Ovary (tissue), 10 donors: ENCODE measurements at places on chromosomes 7 and 10. TPM values are rescaled to one million over a fixed set of nuclear protein-coding genes. Genes with fewer than 3 reads are reported as not detected.

DNA sequence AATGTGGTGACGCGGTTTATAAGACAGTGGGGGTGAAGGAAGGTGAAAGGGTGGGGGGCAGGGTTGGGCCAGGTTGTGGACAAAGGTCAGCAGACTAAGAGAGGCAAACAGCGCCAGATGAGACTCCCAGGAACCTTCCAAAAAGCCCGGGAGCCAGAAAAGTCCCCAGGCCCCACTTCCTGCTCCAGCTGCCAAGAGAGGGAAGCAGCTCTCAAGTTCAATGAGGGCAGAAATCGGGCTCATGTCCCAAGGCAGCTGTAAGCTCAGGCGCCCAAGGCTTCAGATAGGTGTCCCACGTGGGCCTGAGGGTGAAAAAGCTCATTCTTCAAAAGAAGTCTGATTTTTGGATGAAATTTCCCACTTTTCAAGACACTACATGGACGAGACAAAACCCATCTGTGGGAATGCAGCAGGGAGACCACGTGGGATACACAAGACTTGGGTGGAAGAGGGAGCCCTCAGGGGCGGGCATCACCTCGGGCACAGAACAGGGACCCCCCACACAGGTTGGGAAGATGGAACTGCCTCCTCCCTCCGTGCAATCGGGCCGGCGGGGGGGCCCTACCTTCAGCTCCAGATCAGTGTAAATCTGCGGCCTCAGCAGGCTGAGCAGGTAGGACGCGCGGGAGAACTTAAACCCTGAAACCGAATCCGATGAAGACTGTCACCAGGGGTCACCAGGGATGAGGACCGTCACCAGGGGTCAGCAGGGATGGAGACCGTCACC, 7.8 kb downstream of the PYROXD2 start:
- no peaks in the 10 kb centered on the region for H3K36me3 ChIP-seq
- DNase-seq, result no peak
- H3K27me3 ChIP-seq, result no peaks in the 10 kb centered on the region
- no peak overlapping the region for H3K27ac ChIP-seq
- H3K4me1 ChIP-seq, result peaks cover 11% of the 10 kb centered on the region

Gene NANOS1
- 0.28 TPM for total RNA-seq

GRCh38 chr10:12056748-12057147, 12.0 kb upstream of the DHTKD1 start:
- H3K4me3 ChIP-seq, result no peak overlapping the region
- H3K36me3 ChIP-seq, result no peaks in the 10 kb centered on the region
- no peaks in the 10 kb centered on the region for H3K4me1 ChIP-seq
- DNase-seq, result no peak
- no peaks in the 10 kb centered on the region for H3K27me3 ChIP-seq
- no peak overlapping the region for H3K27ac ChIP-seq

DNA sequence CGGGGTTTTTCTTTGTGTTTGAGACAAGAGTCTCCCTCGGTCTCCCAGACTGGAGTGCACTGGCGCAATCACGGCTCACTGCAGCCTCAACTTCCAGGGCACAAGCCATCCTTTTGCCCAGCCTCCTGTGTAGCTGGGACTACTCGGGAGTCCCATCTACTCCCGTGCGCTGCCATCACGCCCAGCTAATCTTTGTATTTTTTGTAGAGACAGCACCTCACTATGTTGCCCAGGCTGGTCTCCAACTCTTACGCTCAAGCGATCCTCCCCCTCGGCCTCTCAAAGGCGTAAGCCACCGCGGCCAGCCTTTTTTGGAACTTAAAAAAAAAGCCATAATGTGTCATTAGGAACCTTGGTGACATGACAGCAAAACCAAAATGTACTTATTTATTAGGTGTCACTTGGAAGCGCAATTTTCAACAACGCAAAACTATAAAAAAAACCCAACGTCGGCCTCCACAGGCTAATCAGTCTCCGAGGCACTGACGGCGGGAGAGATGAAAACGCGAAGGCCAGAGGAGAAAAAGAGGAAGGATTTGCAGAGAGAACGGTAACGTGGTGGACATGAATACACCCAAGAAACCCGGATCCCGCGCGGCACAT, 911 bp upstream of the HNRNPH3 start:
- peak; percentile 57 for DNase-seq
- peak overlapping the region; percentile 92 for H3K27ac ChIP-seq
- no peaks in the 10 kb centered on the region for H3K36me3 ChIP-seq
- no peaks in the 10 kb centered on the region for H3K27me3 ChIP-seq
- peaks cover 9% of the 10 kb centered on the region for H3K4me1 ChIP-seq

GRCh38 chr7:136698231-136698630, 170.2 kb upstream of the CHRM2 start:
- H3K4me3 ChIP-seq, result no peak overlapping the region
- no peak for DNase-seq
- H3K27ac ChIP-seq, result no peak overlapping the region

DNA sequence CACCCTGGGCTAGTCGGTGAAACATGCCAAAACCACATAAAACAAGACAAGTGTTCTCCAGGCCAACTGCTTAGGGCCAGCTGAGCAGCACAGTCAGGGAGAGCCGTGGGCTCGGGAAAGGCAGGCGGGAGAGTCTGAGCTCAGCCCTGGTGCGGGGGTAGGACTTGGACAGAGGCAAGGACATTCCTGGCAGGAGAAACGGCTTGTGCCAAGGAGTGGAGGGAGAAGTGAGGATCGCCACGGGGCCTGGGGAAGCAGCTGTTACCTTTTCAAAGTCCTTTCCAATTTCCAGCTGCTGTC, 4.2 kb downstream of the ELN start:
- peak overlapping the region; percentile 1 for H3K27ac ChIP-seq
- DNase-seq, result peak; percentile 56
- H3K4me1 ChIP-seq, result peaks cover 22% of the 10 kb centered on the region

- H3K4me1 ChIP-seq, result no peaks in the 10 kb centered on the region
- H3K27me3 ChIP-seq, result no peaks in the 10 kb centered on the region
- no peak for DNase-seq
Observed at GRCh38 chr10:47244560-47245500, 55.2 kb upstream of the GDF10 start.

Gene FGFBP3
- total RNA-seq, result 0.83 TPM

Gene CRPPA
- total RNA-seq, result 4.0 TPM

DNA sequence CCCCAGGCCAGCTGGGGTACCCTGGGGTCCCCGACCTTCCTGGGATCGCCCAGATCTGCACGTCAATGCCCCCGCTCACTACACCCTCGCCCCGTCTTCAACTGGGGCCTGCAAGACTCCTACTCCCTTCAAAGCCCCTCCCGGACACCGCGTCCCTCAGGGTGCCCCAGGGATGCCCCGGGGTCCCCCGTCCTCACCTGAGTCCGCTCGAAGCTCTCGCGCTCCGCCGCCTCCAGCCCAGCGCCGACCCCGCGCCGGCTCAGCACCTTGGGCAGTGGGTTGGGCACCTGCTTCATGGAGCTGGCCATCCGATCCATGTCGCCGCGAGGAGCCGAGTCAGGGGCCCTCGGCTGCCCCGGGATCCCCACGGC, at the start of gene HIP1:
TSS of gene HIP1 (minus strand) at position 338 of the 371 bp plus-strand sequence. CDS start at position 317, 21 bp downstream.
- H3K4me1 ChIP-seq, result peaks cover 2% of the 10 kb centered on the region
- peak within 1 kb of the TSS; percentile 87 for H3K27ac ChIP-seq
- no peaks in the 10 kb centered on the region for H3K27me3 ChIP-seq
- H3K36me3 ChIP-seq, result no peaks in the 10 kb centered on the region

- H3K27ac ChIP-seq, result no peak overlapping the region
- H3K36me3 ChIP-seq, result no peaks in the 10 kb centered on the region
- no peaks in the 10 kb centered on the region for H3K27me3 ChIP-seq
Observed at GRCh38 chr10:73908853-73909539, 1.9 kb upstream of the PLAU start.

DNA sequence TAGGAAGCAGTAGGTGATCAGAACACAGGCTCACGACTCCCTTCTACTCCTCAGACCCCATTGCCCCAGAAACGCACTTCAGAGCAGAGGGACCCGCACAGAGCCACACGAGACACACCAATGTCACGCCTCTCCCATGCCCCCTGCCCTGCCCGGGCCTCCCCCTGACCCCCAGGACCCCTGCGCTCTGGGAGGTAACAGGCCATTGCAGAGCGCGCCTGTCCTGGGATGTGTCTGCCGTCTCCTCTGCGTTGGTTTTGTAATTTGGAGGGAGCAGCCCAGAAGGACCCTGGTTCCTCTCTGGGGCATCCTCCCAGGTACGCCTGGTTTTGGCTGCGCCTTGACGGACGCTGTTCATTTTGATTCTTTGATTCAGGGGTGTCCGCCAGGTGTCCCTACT, 85.4 kb downstream of the UNCX start:
- H3K4me1 ChIP-seq, result no peaks in the 10 kb centered on the region
- H3K36me3 ChIP-seq, result no peaks in the 10 kb centered on the region

GRCh38 chr10:23585666-23586065, 146.8 kb downstream of the OTUD1 start:
- H3K27me3 ChIP-seq, result no peaks in the 10 kb centered on the region
- H3K36me3 ChIP-seq, result no peaks in the 10 kb centered on the region
- H3K4me1 ChIP-seq, result no peaks in the 10 kb centered on the region
- DNase-seq, result no peak
- H3K4me3 ChIP-seq, result no peak overlapping the region

Gene GPR26
- not detected for total RNA-seq

GRCh38 chr10:4581929-4582328, 244.1 kb upstream of the AKR1E2 start:
- DNase-seq, result no peak
- no peaks in the 10 kb centered on the region for H3K36me3 ChIP-seq
- H3K4me1 ChIP-seq, result no peaks in the 10 kb centered on the region
- H3K27ac ChIP-seq, result no peak overlapping the region

DNA sequence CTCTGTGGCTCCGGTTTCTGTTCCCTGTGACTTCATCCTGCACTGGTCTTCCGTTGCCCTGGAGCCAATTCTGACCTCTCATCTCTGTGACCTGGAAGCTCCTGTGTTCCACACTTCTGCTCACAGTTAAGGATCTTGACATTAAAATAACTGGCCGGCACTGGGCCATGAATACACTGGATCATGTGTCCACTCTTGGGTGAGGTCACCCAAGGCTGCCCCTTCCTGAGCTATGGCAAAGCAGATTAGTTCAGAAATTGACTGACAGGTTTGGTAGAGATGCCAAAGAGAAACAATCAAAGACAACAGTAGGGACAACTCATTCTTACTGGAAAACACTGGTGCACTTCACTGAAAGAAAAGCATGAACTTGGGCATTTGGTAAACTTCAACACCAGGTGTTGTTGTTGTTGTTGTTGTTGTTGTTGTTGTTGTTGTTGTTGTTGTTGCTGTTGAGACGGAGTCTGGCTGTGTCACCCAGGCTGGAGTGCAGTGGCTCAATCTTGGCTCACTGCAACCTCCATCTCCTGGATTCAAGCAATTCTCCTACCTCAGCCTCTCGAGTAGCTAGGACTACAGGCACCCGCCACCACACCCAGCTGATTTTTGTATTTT, 36.7 kb upstream of the GRID1 start:
- H3K27ac ChIP-seq, result no peak overlapping the region
- H3K27me3 ChIP-seq, result no peaks in the 10 kb centered on the region
- H3K36me3 ChIP-seq, result no peaks in the 10 kb centered on the region
- no peak for DNase-seq
- peaks cover 10% of the 10 kb centered on the region for H3K4me1 ChIP-seq

DNA sequence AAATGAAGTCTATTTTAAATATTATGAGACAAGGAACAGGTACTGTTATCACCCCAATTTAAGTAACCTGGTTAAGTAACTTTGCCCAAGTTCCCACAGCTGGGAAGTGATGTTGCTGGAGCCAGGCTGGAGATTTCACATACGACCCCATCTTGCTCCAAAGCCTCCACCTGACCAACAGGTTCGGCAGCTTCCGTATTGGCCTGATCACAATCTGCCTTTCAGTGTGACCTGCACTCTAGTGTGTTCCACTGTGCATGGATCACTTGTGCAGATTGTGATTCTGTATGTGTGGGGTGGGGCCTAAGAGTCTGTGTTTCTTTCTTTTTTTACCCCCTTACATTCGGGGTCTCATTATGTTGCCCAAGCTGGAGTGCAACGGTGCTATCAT, 66.1 kb downstream of the PRTFDC1 start:
- no peak for DNase-seq
- H3K36me3 ChIP-seq, result no peaks in the 10 kb centered on the region
- H3K27ac ChIP-seq, result no peak overlapping the region
- no peak overlapping the region for H3K4me3 ChIP-seq

GRCh38 chr10:96130326-96130995, 364 bp downstream of the ZNF518A start:
- peaks cover 4% of the 10 kb centered on the region for H3K4me1 ChIP-seq
- peak overlapping the region; percentile 69 for H3K4me3 ChIP-seq
- no peaks in the 10 kb centered on the region for H3K36me3 ChIP-seq
- no peak for DNase-seq
- peak overlapping the region; percentile 73 for H3K27ac ChIP-seq
- H3K27me3 ChIP-seq, result no peaks in the 10 kb centered on the region

- H3K27me3 ChIP-seq, result no peaks in the 10 kb centered on the region
- no peaks in the 10 kb centered on the region for H3K36me3 ChIP-seq
- no peak for DNase-seq
- H3K4me1 ChIP-seq, result no peaks in the 10 kb centered on the region
- H3K27ac ChIP-seq, result no peak overlapping the region
Observed at GRCh38 chr7:156397249-156397648, 243.3 kb upstream of the RNF32 start.

GRCh38 chr10:76336213-76336963, 905.0 kb downstream of the LRMDA start:
- H3K4me1 ChIP-seq, result peaks cover 16% of the 10 kb centered on the region
- no peak for DNase-seq
- H3K27ac ChIP-seq, result no peak overlapping the region
- H3K36me3 ChIP-seq, result no peaks in the 10 kb centered on the region
- no peaks in the 10 kb centered on the region for H3K27me3 ChIP-seq
- H3K4me3 ChIP-seq, result no peak overlapping the region

Gene SYT15B
- total RNA-seq, result 0.83 TPM

- DNase-seq, result no peak
- no peaks in the 10 kb centered on the region for H3K4me1 ChIP-seq
- no peak overlapping the region for H3K27ac ChIP-seq
Observed at GRCh38 chr7:113256883-113257531, 138.7 kb upstream of the SMIM30 start.

- peaks cover 12% of the 10 kb centered on the region for H3K4me1 ChIP-seq
- H3K36me3 ChIP-seq, result no peaks in the 10 kb centered on the region
- no peak for DNase-seq
Observed at GRCh38 chr10:119211176-119211575, 3.8 kb downstream of the GRK5 start.

GRCh38 chr7:108017776-108018151, 14.8 kb upstream of the LAMB1 start:
- H3K27me3 ChIP-seq, result no peaks in the 10 kb centered on the region
- DNase-seq, result no peak

- no peaks in the 10 kb centered on the region for H3K27me3 ChIP-seq
- no peaks in the 10 kb centered on the region for H3K4me1 ChIP-seq
- H3K36me3 ChIP-seq, result no peaks in the 10 kb centered on the region
- no peak overlapping the region for H3K27ac ChIP-seq
- DNase-seq, result no peak
Observed at GRCh38 chr7:93629291-93629801, 54.8 kb upstream of the CALCR start.

DNA sequence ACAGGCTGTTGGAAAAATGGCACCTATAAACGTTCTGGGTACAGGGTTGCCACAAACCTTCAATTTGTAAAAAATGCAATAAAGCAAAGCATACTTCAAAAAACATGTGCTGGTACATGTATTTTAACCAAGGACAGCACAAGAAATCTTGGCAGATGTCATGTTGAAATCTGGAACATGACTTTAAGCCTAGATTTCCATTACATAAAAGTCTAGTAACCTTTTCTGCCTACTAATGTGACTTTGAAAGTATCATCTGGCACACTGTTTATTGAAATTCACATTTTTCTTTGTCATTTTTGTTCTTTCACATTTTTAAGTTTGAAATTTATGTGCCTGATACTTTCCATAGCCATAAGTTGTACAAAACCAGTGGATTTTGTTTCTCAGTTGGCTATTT, 296.8 kb downstream of the EXOC4 start:
- no peaks in the 10 kb centered on the region for H3K36me3 ChIP-seq
- H3K4me3 ChIP-seq, result no peak overlapping the region
- no peak overlapping the region for H3K27ac ChIP-seq
- DNase-seq, result no peak
- no peaks in the 10 kb centered on the region for H3K27me3 ChIP-seq
